ENCODE measurements at places on chromosomes 3 and 15.

DNA sequence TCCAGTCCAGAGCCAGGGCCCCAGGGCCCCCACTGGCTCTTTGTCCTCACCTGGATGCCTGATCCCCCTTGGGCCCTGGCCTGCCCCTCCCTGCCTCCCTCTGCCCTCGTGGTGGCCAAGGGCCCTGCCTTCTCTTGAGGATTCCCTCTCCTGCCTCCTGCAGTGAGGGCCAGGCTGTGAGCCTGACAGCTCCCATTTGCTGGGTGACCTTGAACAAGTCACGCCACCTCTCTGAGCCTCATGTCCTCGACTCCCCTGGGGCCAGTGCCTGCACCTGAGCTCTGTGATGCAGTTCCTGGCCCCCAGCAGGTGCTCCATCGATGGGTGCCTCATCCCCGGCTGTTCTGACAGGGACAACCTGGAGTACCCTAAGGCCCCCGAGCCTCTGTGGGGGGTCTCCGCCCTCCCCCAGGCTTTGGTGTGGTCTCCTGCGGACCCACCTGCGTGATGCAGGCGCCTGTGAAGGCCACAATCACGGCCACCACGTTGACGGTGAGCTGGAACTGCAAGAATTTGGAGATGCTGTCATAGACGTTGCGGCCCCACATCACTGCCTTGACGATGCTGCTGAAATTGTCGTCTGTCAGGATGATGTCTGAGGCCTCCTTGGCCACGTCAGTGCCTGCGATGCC lies 24.1 kb upstream of the SEC13 start:
- DNase-seq: no peak

DNA sequence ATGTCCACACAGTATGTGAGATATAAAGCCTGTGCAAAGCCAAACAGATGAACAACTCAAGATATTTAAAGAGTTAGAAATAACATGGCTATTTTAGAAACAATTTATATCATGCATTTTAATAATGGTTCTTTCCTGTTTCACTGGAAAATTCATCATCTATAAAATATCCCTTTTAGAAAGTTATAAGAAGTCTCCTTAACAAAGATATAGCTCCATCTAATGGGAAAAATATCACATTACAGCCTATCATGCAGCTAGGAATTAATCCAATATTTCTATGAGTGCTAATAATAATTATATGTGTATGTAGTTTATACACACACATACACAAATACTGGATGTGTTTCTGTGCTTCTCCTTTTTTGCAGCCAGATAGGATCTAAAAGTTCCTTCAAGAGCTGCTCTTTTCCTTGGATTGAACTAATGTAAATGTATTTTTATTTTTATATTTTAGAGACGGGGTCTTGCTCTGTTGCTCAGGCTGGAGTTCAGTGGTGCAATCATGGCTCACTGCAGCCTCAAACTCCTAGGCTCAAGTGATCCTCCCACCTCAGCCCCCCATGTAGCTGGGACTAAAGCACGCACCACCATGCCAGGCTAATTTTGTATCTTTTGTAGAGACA lies 21.6 kb downstream of the RPL22L1 start:
- no peak for DNase-seq

GRCh38 chr3:120526011-120526870 lies 69.9 kb upstream of the NDUFB4 start:
- DNase-seq: no peak

GRCh38 chr15:80031841-80032240 lies 27.6 kb upstream of the ZFAND6 start:
- DNase-seq: no peak

DNA sequence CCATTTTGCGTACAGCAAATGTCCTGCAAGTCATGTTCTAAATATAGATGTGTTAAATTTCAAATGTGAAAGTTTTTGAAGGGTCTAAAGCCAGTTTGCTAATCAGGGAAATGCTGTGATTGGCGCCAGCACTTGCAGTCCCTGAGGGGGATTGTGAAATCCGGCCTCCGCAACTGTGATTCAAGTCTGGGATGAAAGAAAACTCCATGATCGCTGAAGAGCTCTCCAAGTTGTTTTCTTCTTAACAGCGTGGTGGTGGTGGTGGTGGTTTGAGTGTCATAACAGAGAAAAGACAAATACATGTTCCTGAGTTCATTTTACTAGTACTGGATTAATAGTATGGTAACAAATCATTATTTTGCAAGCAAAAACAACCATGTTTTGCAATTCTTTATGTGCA lies 51.8 kb downstream of the MITF start:
- no peak for DNase-seq

DNA sequence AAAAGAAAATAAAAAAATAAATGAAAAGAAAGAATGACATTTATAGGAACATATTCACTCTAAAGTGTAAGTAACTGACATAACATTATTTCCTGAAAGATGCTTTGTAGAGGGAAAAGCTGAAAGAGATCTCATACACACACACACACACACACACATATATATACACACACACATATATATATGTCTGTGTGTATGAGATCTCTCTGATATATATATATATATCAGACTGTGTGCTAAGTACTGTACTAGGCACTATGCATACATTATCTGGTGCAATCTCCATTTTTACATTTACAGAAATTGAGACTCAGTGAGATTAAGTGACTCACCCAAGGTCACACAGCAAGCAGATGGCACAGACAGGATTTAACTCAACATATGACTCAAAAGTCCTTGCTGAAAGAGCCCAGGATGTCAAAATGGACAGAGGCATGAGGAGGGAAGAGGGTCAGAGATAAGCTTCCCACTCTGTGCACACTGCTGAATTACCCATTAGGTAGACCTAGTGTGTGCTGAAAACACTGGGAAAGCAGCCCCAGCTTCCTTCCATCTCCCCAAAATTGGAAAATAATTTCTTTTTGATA lies 15.0 kb downstream of the BHLHE40 start:
- DNase-seq: no peak
